ENCODE measurements at places on chromosomes 7 and 10. TPM values are rescaled to one million over a fixed set of nuclear protein-coding genes. Genes with fewer than 3 reads are reported as not detected.

Gene NRG3
- total RNA-seq: 0.19 TPM

DNA sequence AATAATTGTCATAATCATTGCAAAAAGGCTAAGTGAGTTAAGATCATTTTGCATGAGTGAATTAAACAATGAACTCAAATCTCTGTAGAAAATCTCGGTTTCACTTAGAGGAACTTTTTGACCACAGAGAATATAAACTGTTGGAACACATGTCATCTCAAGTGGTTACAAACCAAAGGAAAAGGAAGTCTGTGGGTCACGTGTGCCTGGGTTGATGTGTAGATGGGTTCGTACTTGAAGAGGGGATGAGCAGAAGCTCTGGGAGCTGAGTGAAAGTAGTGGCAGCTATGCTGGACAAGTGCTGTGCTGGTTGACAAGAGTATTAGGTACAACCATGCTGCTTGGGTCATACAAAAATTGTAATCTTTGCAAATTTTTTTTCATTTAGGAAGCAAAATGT, 35.0 kb downstream of the GLRX3 start:
- DNase-seq: no peak

- no peak for DNase-seq
Observed at GRCh38 chr10:87771871-87772500, 46.0 kb downstream of the ATAD1 start.

- no peak for DNase-seq
Observed at GRCh38 chr10:61634746-61635145, 28.0 kb upstream of the CABCOCO1 start.

DNA sequence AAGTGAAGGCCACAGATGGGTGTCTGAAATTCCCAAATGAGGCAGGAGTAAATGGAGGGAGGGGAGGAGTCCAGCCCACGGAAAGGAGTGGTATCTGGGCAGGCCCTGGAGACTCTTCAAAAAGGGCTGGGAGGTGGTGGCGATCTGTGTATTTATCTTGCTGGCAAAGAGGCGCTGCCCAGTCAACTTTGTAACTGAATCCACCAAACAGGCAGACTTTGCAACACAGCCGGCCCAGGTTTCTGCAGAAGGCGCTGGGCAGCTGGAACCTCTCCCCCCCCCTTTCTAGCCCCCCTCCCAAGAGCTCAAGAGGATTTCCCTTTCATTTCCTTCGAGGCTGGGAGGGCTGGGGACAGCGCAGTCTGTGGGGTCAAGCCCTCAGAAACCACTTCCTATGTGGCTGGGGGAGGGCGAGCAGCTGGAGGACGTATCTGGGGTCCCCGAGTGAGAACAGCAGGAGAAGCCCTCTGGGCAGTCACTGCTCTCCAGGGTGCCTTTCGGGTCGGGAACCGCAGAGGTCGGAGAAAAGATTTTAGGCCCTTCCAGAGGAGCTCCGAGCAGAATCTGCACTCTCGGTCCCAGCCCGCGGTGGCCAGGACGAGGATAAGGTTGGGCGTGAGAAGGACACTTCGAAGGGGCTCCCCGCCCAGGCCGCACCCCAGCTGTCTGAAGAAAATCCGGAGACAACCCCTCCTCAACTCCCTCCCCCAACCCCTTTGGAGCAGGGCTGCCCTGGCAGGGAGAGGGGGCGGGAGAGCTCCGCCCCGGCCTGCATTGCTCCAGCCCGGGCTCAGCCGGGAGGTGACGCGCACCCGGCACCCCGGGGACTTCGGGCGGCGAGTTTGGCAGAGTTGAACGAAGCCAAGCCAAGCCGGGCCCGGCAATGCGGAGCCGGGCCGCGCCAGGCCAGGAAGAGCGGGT, 965 bp downstream of the ZCCHC24 start:
- DNase-seq: peak; percentile 93

All from mesenteric fat pad (tissue), 1 donor.